ENCODE measurements at places on chromosomes 7 and 10. TPM values are rescaled to one million over a fixed set of nuclear protein-coding genes. Genes with fewer than 3 reads are reported as not detected.

The LIPK gene
- not detected for total RNA-seq

The ATP6V0A4 gene
- 0.20 TPM for total RNA-seq

The APBB1IP gene
- total RNA-seq, result 0.37 TPM

The VIPR2 gene
- total RNA-seq, result not detected

The KCNIP2 gene
- total RNA-seq, result 0.07 TPM

The TMEM26 gene
- 5.7 TPM for total RNA-seq

The ZNF736 gene
- 6.5 TPM for total RNA-seq

The METTL27 gene
- total RNA-seq, result 1.9 TPM

The FOXI2 gene
- total RNA-seq, result not detected
